ENCODE measurements at places on chromosomes 3 and 15.

DNA sequence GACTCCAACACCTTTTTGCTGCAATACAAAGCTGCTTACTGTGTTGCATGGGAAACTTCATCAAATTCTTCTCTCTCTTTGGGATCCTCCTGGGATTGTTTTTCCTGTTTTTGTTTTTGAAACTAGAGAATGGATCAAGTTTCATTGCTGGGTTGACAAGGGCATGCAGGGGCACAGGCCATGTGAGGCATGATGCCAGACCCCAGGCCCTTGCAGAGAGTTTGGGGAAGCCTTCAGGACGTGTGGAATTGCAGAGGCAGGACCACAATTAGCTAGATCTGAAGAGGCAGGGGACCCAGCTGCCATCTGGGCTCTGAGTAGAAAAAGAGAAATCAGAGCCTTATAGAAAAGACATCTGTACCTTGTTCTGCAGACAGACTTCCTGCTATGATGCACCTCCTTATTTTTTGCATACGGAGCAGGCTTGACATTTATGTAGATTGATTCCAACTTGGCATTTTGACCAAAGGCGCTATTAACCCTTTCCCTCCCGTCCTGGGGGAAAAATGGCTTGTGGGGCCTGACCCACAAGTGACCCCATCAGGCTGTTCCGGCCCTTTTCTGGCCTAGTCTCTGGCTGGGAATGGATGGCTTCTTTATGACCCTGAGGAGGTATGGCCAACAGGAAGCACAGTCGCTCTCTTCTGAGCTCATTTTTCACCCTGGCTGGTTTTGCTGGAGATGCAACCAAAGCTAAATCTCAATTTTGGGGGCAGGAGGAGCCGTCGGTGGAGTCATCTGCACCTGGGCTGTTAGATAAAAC, 44.3 kb upstream of the CHRNB4 start:
- no peak for DNase-seq

- DNase-seq, result no peak
Measured at GRCh38 chr3:36214460-36214859, 165.8 kb upstream of the STAC start.

- DNase-seq, result no peak
Measured at GRCh38 chr15:43370310-43370974, 401 bp downstream of the ZSCAN29 start.

GRCh38 chr15:72844067-72844466, 60.5 kb upstream of the ADPGK start:
- DNase-seq, result no peak

DNA sequence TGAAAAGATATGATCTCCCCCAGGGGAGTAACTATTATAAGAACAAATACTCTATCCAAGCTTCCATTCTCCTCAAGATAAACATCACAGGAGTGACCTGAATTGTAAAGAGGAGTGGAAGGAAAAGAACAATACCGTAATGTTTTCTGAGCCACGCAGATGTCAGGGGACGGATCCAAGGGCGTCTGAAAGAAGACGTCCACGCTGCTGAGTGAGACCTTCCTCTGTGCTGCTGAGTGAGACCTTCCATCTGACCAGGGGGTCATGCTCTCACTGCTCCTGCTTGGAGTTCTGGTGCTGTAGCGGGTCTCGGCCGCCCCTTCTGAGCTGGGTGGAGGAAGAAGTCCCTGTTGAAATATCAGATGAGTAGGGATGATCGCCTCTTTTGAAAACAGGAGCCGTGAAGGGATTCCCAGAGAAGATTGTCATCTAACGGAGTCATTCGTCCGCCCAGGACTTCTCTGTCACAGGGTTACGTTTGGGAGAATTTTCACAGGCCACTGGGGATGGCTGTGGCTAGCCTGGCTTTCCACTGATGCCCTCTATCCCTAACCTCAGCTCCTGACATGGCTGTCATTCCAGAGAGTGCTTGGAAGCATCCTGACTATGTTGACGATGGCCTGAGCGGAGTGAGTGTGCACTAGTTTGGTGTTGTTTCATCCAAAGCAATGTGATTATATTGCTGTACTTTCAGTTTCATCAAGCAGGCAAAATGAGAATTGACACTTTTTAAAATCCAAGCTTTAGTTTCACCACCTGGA, 184.9 kb downstream of the APBA2 start:
- peak; percentile 80 for DNase-seq

- DNase-seq, result peak; percentile 16
Measured at GRCh38 chr15:60091157-60091556, 87.0 kb downstream of the FOXB1 start.

DNA sequence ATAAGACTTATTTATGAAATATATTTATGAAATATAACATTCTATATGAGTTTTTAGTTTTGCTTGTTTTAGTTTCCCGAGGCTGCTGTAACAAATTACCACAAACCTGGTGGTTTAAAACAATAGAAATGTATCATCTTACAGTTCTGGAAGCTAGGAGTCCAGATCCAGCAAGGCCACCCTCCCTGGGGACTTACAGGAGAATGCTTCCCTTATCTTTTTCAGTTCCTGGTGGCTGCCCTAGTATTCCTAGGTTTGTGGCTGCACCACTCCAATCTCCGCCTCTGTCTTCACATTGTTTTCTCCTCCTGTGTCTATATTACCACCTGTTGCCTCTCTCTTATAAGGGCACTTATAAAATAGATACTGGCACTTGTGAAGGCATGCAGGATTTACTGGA, 877.8 kb downstream of the TUSC7 start:
- no peak for DNase-seq

DNA sequence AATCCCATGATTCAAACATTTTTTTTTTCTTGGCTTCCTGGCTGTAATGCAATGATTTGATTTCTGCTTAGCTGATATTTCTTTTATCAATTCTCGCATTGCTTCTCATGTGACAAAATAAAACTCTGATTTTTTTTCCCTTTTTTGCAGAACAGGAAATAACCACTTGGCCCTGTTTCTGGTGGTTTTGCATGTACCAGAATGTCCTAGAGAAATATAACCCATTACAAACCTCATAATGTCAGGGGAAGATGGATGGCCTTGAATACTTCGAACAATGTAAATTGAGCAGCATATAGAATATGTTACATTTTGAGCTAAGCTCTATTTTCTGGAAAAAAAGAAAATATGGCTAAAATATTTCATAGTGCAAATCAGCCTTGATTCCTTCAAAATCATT, 275.6 kb downstream of the RAP2B start:
- DNase-seq, result no peak

GRCh38 chr3:107942244-107942643, 148.6 kb downstream of the CD47 start:
- DNase-seq, result no peak

DNA sequence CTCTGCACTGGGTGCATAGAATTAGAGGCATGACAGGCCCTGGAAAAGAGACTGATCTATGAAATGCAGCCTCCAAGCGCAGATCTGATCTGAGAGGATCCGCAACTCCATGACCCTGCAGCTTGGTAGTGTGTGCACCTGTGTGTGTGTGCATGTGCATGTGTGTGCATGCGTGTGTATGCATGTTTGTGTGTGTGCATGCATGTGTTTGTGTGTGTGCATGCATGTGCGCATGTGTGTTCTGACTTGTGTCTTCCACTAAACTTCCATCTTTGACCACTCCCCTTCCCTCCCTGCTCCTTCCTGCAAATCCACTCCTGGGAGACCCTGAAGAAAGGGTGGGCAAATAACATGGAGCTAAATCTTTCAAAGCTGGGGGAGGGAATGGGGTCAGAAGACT, 256.9 kb downstream of the PLCL2 start:
- DNase-seq, result no peak

DNA sequence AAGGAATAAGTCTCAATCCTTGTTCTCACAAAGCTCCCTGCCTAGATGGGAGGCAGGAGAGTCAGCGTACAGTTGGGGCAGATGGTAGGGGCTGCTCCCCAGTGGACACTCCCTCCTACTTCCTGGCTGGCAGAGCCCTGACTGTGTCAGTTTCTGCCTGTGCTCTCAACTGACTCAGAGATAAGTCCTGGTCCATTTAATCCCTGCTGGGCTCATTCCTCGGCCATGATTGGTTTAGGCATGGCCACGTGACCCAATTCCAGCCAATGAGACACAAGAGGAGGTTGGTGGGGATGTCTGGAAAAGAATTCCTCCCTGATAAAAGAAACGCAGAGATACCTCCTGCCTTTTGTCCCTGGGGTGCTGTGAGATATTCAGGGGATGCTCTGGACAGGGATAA, 118.1 kb upstream of the SLC6A11 start:
- DNase-seq, result no peak

- DNase-seq, result no peak
Measured at GRCh38 chr3:142356818-142357217, 91.0 kb downstream of the XRN1 start.

- DNase-seq, result peak; percentile 9
Measured at GRCh38 chr3:153970741-153971347, 150.3 kb upstream of the ARHGEF26 start.

- peak; percentile 31 for DNase-seq
Measured at GRCh38 chr15:40763801-40764628, at the start of gene GCHFR. Gene GCHFR (plus strand): TSS chr15:40764068. CDS start chr15:40764181, 113 bp downstream.

DNA sequence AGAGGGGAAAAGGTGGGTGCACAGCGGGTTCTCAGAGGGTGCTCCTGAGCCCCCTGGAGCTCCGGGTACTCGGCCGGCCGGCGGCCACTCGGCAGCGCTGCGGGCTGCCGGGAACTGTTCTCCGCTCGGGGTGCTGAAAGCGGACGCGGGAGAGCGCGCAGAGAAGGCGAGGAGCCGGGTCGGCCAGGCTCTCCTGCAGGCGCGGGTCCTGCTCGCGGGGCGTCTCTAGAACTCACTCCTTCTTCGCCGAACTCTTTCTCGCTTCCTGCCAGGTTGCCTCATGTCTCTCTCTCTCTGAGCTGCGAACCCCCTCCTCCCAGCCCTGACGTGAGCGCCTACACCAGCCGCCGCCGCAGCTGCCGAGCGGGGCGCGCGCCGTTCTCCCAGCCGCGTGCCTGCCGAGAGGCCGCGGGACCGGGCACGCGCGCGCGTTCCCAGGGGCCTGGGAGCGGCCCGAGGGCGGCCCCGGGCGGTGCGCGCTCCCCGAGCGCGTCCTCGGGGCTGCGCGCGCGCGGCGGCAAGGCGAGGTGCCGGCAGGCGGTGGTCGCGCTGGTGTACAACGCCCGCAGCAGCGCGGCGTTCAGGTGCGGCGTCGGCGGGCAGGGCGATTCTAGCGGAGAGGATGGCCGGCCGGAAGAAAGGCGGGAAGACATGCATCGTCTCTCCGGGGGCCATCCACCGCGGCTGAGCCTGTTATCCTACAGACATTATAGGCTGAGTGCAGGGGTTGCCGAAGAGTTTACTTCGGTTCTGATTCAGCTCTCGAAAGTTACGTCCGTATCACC, at the start of gene PEX5L:
Gene PEX5L, minus strand, starts transcription at position 267 of the 785 bp plus-strand sequence. CDS start 338 bp downstream, outside the sequence.
- DNase-seq, result peak; percentile 89

DNA sequence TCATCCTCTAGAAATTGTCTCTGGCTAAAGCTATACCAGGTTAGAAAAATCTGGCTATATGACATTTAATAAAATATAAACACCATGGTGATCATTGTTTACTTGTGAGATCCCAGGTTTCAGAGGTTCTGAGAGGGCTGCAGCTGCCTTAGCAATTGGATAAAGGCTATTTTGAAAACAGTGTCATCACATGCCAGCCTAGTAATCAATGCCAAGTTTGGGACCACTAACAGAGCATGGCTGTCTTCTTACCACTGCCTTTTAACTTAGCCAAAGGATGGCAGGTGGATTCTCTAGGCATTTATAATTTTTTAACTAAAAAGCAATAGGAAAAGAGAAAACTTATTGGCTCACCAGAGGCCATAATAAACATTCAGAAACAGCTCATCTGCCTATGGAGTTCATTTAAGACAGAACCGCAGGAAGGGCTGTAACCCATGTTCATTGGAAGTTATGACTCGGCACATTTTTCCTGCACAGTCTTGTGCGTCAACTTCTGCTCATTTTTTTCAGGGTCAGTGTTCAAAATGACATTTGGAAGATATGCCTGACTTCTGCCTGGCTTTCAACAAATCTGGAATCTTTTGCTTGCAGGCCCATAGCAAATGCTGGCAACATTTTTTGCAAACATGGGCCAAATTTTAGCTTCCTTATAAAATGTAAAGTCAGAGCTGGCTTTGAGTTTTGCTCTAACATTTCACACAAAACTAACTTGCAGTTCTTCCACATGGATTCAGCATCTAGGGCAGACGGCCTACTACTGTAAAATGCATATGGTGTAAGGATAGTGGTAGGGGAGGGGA, 476.0 kb upstream of the TBL1XR1 start:
- DNase-seq, result no peak

GRCh38 chr15:42264795-42265194, 8.2 kb upstream of the GANC start:
- DNase-seq, result no peak

DNA sequence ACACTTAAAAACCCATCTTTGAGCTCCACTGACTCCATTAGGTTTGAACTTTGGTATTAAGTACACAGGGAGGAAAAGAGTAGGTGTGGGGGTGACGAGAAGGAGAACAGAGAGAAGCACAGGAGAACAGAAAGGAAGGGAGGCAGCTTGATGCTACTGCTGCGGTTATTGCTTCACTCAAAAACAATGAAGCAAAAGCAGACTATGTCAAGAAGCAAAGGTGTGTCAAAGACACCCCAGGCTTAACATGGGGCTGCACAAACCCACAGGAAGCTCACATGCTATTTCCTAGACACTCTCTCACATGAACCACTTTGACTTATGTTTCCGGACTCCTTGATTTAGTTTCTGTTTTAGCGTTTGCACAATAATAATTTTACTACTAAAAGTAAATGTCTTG, 961.0 kb upstream of the CFAP20DC start:
- DNase-seq, result no peak

- no peak for DNase-seq
Measured at GRCh38 chr3:23209747-23210487, 6.8 kb downstream of the UBE2E2 start.

- DNase-seq, result no peak
Measured at GRCh38 chr3:72318504-72319193, 529.6 kb downstream of the SHQ1 start.

DNA sequence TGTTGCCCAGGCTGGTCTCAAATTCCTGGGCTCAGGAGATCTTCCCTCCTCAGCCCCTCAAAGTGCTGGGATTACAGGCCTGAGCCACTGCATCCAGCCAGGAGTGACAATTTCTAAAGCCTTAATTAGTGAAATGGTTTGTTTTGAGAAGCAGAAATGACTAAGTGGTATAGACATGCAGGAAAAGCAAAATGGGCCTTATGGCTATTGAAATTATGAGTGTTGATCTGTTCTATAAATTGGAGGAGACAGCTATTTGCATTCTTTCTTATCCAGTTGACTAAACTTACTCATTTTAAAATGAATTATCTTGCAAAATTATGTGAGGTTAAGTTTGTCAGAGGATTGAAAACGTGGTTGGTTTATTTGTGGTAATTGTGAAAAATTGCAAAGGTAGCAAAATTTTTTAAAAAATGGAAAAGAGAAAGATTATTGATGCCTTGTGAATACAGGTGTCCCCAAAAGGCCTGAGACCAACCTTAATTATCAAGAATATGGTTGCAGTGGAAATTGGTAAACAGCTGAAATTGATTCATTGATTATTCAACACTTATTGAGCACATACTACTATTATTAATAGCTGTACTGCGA, 7.9 kb downstream of the RAP2B start:
- DNase-seq, result no peak

- DNase-seq, result no peak
Measured at GRCh38 chr15:39095218-39095879, 485.5 kb upstream of the THBS1 start.

DNA sequence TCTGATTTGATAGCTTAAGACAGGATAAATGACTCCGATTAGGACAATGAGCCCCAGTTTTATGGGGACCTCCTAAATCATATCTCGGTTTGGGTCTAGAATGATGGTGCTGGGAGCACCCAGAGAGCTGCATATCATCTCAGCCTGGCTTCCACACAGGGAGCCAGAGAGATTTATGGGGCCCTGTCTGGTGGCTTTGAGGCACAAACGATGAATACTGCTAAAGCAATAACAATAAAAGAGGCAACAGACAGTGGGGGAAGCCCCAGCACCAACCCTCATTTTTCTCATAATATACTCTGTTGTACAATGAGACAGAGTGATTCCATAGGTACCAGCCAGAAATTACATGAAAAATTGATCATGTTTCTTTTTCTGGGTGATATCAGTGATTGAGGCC, 889.0 kb upstream of the CFAP20DC start:
- no peak for DNase-seq

Measured in midbrain (tissue), 1 donor.